ENCODE measurements at places on chromosomes 16 and 17. TPM values are rescaled to one million over a fixed set of nuclear protein-coding genes. Genes with fewer than 3 reads are reported as not detected.

DNA sequence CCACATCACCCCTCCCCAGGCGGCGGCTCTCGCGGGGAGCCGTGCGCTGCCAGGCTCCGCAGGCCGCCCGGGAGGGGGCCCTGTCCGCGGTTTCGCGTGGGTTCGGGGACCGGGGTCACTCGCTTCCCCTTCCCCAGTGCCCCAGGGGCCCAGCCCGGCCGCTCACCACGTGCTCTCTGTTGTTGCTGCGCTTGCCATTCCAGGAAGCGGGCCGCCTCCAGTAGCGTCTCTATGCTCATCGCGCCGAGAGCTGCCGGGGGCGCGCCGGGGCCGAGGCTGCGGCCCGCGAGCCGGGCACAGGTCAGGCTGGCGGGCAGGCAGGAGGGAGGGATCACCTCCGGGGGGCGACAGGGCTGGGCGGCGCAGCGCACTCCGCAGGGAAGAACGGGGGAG is 390 bp downstream of the MNT start:
- H3K27me3 ChIP-seq, result no peaks in the 10 kb centered on the region
- H3K4me1 ChIP-seq, result peaks cover 46% of the 10 kb centered on the region
- peak overlapping the region; percentile 95 for H3K27ac ChIP-seq
- peak; percentile 65 for DNase-seq

- H3K36me3 ChIP-seq, result no peaks in the 10 kb centered on the region
- H3K27me3 ChIP-seq, result no peaks in the 10 kb centered on the region
- H3K27ac ChIP-seq, result no peak overlapping the region
- DNase-seq, result no peak
These were observed 13.3 kb downstream of the CRISPLD2 start for GRCh38 chr16:84833144-84833500.

DNA sequence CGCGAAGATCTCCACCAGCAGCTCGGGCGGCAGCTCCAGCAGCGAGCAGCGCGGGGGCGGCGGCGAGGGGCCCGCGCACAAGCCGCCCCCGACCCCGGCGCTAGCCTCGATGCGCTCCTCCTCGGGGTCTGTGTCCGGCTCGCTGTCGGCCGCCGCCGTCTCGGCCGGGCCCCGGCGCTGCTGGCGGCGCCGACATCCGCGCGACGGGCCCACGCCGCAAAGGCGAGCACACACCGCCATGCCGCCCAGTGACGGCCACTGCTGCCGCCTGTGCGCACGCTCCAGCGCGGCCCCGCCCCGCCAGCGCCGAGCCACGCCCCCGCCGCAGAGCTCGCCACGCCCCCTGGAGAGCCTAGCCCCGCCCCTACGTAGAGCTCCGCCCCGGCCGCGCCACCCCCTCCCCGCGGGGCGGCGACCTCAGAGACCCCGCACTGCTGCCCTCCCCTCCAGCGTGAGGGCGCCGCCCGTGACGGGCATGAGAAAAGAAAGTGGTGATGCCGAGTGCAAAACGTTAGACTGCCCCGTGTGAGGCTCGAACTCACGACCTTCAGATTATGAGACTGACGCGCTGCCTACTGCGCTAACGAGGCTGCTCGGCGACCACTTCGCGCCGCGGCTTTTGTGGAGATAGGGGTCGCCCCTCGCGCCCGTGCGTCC is at the start of gene FBXO31:
FBXO31 (minus strand) TSS at position 272 of the 657 bp plus-strand sequence; CDS start at position 240, 32 bp downstream.
- peak within 1 kb of the TSS; percentile 78 for H3K4me3 ChIP-seq
- peak within 1 kb of the TSS; percentile 63 for H3K27ac ChIP-seq
- no peaks in the 10 kb centered on the region for H3K36me3 ChIP-seq
- H3K27me3 ChIP-seq, result no peaks in the 10 kb centered on the region
- DNase-seq, result peak; percentile 89
- H3K4me1 ChIP-seq, result peaks cover 65% of the 10 kb centered on the region

CD300H gene
- total RNA-seq, result not detected

DNA sequence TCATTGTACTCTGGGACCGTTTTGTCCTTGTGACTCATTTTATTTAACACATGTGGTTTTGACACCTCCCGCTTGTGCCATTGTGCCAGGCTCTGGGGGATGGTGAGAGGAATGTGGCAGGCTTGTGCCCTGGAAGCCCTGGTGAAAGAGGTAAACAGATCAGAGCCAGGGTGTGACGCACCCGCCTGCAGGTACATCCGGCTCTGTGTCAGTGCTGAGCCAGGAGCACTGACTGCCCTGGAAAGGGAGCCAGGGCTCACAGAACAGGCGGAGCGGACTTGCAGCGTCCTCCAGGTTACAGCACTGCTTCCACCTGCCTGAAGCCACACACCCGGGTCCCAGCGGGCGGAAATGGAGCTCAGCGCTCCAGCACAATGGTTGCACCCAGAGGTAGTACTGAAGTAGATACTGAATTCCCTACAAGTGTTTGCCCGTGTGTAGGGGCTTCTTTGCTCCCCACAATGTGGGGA is 30.6 kb downstream of the CDRT15 start:
- no peaks in the 10 kb centered on the region for H3K36me3 ChIP-seq
- H3K27ac ChIP-seq, result peak overlapping the region; percentile 35
- peaks cover 65% of the 10 kb centered on the region for H3K4me1 ChIP-seq
- H3K27me3 ChIP-seq, result no peaks in the 10 kb centered on the region
- DNase-seq, result peak; percentile 78
- H3K4me3 ChIP-seq, result peak overlapping the region; percentile 27

OR1A1 gene
- total RNA-seq, result not detected

ZG16B gene
- total RNA-seq, result not detected
